Natural killer cell treated with Interleukin-12 subunit alpha and Interleukin-12 subunit beta and Interleukin-15 and Interleukin-18, amount 100 ng/mL, for 72 hours (primary cell): ENCODE measurements at places on chromosomes 6 and 20. TPM values are rescaled to one million over a fixed set of nuclear protein-coding genes. Genes with fewer than 3 reads are reported as not detected.
A peak's percentile ranks its signal among the peaks of the same experiment; 100 is the strongest.

WFDC12 gene
- total RNA-seq, result not detected

SOBP gene
- 0.84 TPM for total RNA-seq

- H3K36me3 ChIP-seq, result no peaks in the 10 kb centered on the region
- no peak for DNase-seq
These were observed 24.2 kb downstream of the KLHL31 start for GRCh38 chr6:53641348-53641747.

DNA sequence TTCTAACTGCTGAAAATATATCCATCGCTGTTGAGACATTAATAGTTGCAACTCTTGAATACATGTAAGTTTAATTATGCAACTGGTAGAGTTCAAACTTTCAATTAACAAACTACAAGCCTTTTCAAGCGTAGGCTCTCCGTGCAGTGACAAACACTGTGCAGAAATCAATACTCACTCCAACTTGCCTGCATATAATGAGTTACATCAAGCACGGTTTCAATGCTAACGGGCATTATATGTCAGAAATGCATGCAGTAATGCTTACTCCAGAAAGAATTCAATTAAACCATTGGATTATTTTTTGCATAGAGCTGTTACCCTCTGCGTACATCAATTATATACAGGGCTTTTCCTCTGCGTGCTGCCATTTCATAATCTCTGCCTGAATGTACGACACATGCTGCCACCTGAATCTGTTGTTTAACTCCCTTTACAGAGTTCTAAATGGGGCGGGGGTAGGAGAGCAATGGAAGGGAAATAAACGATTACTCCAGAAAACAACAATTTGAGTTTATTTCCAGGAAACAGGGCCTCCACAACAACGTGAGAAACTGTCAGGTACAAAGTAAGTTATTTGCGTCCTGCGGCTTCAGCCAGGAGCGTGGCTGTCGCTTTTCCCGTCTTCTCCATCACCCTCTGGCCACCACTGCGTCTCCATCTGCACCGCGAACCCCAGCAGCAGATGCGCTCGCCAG is 1.8 kb downstream of the PTPRK start:
- H3K27ac ChIP-seq, result no peak overlapping the region
- peaks cover 72% of the 10 kb centered on the region for H3K27me3 ChIP-seq
- peak overlapping the region; percentile 85 for H3K4me3 ChIP-seq
- peaks cover 6% of the 10 kb centered on the region for H3K4me1 ChIP-seq

DNA sequence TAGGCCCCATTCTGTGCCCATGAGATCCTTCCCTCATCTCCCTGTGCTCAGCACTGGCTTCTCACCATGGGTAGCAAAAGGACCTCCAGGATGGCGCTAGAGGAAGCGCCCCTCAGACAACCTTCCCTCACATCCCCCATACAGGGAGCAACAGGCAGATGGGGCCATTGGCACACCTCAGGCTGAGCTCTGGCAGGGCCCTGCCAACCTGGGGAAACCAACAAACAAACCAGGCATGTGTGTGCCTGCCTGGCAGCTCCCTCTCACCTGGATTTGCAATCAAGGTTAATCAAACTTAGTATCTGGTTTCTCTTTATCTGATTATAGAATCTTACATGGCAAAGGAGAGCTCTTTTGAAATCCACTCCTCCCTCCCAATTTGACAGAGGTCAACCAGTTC is 134.9 kb downstream of the SLC23A2 start:
- H3K27ac ChIP-seq, result no peak overlapping the region
- no peaks in the 10 kb centered on the region for H3K27me3 ChIP-seq
